ENCODE measurements at places on chromosomes 1 and 21. TPM values are rescaled to one million over a fixed set of nuclear protein-coding genes. Genes with fewer than 3 reads are reported as not detected.

DNA sequence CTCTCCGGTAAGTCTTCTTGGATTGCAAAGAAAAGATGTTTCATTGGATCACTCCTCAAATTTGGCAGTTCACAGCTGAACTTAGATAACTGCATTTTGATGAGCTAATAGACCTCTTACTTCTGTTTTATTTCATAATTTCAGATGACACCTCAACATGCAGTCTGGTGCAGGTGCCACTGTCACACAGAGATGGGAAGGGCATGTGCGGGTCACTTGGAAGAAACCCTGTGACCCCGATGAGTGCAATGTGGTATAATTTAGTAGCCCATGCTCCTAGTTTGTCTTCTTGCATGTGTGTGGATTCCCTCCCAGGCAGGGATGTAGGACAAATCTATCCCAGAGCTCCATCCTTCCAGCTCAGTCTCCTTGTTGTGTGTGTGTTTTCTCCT, 481 bp upstream of the SLAMF1 start:
- no peaks in the 10 kb centered on the region for H3K4me1 ChIP-seq
- DNase-seq, result no peak
- H3K36me3 ChIP-seq, result no peaks in the 10 kb centered on the region
- no peak overlapping the region for H3K27ac ChIP-seq
- no peak overlapping the region for H3K4me3 ChIP-seq

DNA sequence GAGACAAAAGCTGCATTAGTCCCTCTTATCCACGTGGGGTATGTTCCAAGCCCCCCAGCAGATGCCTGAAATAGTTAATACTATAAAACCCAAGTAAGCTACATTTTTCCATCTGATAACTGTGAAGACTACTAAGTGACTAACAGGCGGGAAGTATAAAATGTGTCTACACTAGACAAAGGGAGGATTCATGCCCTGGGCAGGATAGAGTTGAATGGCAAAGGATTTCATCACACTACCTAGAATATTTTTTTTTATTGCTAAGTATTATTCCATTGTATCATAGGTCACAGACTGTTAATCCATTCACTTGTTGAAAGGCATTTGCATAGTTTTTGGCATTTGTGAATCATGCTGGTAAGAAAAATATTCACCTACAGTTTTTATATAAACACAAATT, 26.4 kb upstream of the CFHR4 start:
- no peak for DNase-seq
- H3K4me1 ChIP-seq, result no peaks in the 10 kb centered on the region
- H3K27ac ChIP-seq, result no peak overlapping the region
- H3K36me3 ChIP-seq, result peaks cover 3% of the 10 kb centered on the region
- H3K4me3 ChIP-seq, result no peak overlapping the region

DNA sequence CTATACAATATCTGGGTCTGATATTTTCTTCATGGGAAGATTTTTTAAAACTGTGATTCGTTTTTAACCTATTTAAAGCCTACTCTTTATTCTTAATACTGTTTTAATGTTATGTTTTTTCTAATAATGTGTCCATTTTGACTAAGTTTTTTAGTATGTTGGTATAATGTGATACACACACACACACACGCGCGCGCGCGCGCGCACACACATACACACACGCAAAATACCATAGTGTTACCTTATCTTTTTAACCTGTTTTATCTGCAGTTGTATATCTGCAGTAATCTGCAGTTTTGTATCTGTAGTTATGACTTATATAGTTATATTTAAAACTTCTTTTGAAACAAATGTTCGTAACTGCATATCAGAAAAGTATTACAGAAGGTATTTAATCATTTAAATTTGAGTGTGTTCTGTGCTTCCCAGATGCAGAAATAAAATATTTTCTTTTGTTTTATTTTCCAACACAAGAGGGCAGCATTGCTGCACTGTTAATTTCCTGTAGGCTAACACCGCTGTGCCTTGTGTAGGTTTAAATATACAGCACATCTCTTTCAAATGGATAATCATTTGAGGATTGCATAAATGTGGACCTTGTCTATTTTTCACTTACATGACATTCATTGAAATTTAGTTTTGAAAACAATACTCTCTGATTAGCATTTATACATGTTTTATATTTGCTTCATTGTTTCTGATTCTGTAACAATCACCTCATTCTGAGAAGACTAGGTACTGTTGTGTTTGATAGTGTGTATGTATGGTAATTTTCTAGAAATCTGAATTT, 166.1 kb downstream of the PDE4B start:
- no peaks in the 10 kb centered on the region for H3K27me3 ChIP-seq
- H3K27ac ChIP-seq, result no peak overlapping the region
- H3K36me3 ChIP-seq, result no peaks in the 10 kb centered on the region
- H3K4me3 ChIP-seq, result no peak overlapping the region

- DNase-seq, result no peak
- peak overlapping the region; percentile 43 for H3K27ac ChIP-seq
- H3K27me3 ChIP-seq, result peaks cover 14% of the 10 kb centered on the region
- H3K4me1 ChIP-seq, result peaks cover 30% of the 10 kb centered on the region
Observed at GRCh38 chr1:230759369-230760065, 12.3 kb downstream of the CAPN9 start.

- peaks cover 4% of the 10 kb centered on the region for H3K36me3 ChIP-seq
- peak overlapping the region; percentile 76 for H3K27ac ChIP-seq
- DNase-seq, result no peak
- H3K4me3 ChIP-seq, result peak overlapping the region; percentile 23
Observed at GRCh38 chr1:77672374-77672773, 10.1 kb downstream of the ZZZ3 start.

The SPATA45 gene
- polyA plus RNA-seq, result 0.24 TPM

DNA sequence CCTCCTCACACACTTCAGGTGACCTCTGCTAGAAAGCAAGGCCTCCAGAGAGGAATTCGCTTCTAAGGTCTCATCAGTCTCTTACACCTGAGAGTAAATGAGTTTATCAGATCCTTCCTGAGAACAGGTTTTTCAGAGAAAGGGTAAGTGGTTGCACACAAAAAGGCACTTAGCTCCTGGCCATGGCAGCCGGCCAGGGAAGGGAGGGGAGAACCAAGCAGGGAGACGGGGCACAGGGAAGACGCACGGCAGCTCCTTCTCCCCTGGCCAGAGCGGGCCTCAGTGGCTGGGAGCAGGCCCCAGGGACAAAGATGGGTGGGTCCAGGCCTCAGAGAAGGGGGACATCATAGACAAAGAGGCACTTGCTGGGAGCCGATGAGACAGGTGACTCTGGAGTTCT, 3.6 kb upstream of the TNNT2 start:
- no peaks in the 10 kb centered on the region for H3K36me3 ChIP-seq
- no peak overlapping the region for H3K4me3 ChIP-seq
- no peak for DNase-seq
- peaks cover 29% of the 10 kb centered on the region for H3K4me1 ChIP-seq

The KRTAP11-1 gene
- not detected for polyA plus RNA-seq

The IRF6 gene
- 1.6 TPM for polyA plus RNA-seq

DNA sequence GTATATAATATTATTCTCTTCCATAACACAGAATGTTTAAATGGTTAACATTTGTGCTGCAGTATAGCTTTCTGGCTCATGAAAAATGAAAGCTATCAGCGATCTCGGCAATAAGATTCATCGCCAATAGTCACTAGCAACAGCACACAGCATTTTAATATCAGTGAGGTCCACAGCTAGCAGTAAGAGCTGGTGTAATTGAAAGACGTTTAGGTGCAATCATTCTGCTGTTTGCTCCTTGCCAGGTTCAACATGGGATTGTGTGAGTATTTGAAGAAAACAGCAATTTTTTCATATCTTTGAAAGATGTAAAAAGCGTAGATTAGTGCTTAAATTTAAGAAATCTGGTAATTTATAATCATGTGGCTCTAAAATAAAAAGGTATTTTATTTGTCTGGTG, 20.1 kb downstream of the PRKACB start:
- DNase-seq, result no peak
- H3K4me1 ChIP-seq, result peaks cover 17% of the 10 kb centered on the region
- peak overlapping the region; percentile 47 for H3K4me3 ChIP-seq

DNA sequence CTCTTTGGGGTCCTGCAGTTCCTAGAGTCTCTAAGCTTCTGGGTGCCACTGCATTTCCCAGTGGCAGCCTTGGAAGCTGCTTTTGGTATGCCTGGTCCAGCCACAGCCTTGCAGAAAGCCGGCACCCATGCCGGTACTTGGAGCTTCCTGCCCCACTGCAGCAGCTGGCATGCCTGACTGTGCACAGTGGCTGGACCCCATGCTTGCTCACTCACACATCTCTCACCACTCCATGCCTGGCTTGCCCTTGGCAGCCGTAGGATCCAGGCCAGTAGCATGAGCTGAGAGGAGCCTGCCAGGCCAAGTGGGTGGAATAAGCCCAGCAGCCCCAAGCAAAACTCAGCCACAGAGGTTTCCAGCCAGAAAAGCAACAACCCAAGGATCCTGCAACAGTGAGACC, 20.3 kb upstream of the FNBP1L start:
- H3K27ac ChIP-seq, result no peak overlapping the region
- no peaks in the 10 kb centered on the region for H3K27me3 ChIP-seq
- no peaks in the 10 kb centered on the region for H3K36me3 ChIP-seq
- DNase-seq, result no peak
- no peak overlapping the region for H3K4me3 ChIP-seq

GRCh38 chr1:30778154-30778978, 20.8 kb upstream of the LAPTM5 start:
- no peak overlapping the region for H3K27ac ChIP-seq
- H3K4me3 ChIP-seq, result no peak overlapping the region
- no peaks in the 10 kb centered on the region for H3K4me1 ChIP-seq
- no peaks in the 10 kb centered on the region for H3K27me3 ChIP-seq
- peak; percentile 84 for DNase-seq

DNA sequence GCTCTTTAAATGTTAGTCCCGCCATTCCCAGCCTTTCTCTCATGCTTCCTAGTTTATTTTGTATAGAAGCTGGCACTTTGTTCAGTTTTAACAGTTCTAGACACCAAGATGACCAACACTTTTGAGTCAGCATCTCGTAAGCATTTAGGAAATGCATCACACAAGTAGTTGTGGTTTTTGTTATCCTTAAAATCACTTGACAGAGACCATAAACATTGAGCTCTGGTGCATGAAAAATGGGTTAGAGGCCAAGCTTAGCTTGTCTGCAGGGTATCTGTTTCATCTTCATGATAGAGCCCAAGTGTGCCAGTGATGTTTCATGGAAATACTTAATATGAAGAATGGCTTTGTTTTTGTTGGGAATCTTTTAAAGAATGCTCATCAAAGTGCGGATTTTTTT, 159.7 kb downstream of the DISP1 start:
- no peak for DNase-seq
- H3K27me3 ChIP-seq, result no peaks in the 10 kb centered on the region
- H3K4me1 ChIP-seq, result 0 out of 2 replicates have a peak, but pooled peaks cover 6% of the 10 kb centered on the region
- H3K36me3 ChIP-seq, result no peaks in the 10 kb centered on the region
- no peak overlapping the region for H3K4me3 ChIP-seq

- peaks cover 25% of the 10 kb centered on the region for H3K4me1 ChIP-seq
- H3K4me3 ChIP-seq, result no peak overlapping the region
- H3K27me3 ChIP-seq, result no peaks in the 10 kb centered on the region
- H3K27ac ChIP-seq, result no peak overlapping the region
- no peaks in the 10 kb centered on the region for H3K36me3 ChIP-seq
Observed at GRCh38 chr21:38772646-38773045, 33.1 kb upstream of the ETS2 start.

DNA sequence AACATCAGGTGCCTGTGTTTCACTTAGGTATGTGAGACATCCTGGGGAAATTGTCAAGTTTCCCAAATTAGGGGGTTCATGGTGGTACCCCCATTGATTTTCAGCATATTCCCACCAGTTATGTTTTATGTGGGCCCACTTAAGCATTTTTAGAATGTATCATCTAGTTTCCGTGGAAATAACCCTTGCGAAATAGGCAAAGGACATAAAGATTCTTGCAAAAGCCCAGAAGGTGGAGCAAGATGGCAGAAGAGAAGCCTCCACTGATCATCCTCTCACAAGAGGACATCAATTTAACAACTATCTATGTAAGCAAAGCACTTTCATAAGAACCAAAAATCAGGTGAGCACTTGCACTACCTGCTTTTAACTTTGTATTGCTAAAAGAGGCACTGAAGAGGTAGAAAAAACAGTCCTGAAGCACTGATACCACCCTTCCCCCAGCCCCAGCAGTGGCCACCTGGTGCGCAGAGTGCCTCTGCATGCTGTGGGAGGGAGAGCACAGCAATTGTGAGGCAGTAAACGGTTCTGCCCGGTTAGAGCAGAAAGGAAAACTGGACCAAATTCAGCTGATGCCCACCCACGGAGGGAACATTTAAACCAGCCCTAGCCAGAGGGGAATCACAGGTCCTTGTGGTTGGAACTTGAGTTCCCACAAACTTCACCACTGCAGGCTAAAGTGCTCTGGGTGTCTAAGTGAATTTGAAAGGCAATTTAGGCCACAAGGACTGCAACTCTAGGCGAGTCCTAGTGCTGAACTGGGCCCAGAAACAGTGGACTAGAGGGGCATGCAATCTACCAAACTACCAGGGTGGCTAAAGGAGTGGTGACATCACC, 23.2 kb downstream of the MCOLN2 start:
- no peak overlapping the region for H3K4me3 ChIP-seq
- no peaks in the 10 kb centered on the region for H3K27me3 ChIP-seq
- no peak for DNase-seq

The B3GALT2 gene
- 0.37 TPM for polyA plus RNA-seq

The DYNLT5 gene
- polyA plus RNA-seq, result not detected

The YBEY gene
- polyA plus RNA-seq, result 47.5 TPM

The LORICRIN gene
- not detected for polyA plus RNA-seq

- H3K4me3 ChIP-seq, result no peak overlapping the region
- no peaks in the 10 kb centered on the region for H3K27me3 ChIP-seq
- H3K36me3 ChIP-seq, result no peaks in the 10 kb centered on the region
- H3K27ac ChIP-seq, result peak overlapping the region; percentile 58
Observed at GRCh38 chr1:240765732-240766363, 153.9 kb upstream of the GREM2 start.

DNA sequence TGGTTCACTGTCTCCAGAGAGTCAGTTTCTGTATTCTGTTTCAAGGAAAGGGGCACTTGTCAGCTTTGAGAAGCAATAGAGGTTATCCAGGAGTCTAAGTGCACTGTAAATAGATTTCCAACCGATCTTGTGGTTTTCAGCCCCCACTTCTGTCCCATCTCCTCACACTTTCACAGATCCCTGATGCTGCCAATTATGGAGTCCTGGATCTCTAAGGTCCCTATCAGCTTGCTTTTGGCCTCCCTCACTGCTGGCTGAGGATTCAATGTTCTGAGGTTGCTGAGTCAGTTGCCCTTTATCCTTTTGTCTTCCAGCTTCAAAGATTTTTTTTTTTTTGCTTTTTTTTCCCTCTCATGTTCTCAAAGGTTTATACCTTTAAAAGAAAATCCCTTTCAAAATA, 98.4 kb downstream of the DIRAS3 start:
- H3K27ac ChIP-seq, result no peak overlapping the region
- H3K4me3 ChIP-seq, result no peak overlapping the region
- no peak for DNase-seq
- no peaks in the 10 kb centered on the region for H3K27me3 ChIP-seq

DNA sequence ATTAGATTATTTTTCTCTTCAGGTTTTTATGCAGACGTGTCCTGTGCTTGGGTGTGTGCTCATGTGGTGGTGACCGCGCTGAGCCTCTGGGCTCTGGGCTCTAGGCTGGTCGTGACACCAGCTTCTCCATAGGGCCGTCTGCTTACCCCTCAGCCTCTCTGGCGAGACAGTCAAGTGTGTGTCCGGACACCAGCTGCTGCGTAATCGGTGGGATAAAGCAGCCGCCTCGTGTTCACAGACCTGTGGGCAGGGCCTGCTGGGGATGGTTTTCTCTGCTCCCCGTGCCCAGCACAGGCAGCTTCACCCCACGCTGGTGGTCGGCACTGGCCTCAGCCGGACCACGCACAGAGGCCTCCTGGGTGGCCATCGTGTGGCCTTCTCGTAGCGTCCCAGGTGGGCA, 33.6 kb upstream of the DIP2A start:
- H3K4me3 ChIP-seq, result no peak overlapping the region
- no peaks in the 10 kb centered on the region for H3K27me3 ChIP-seq
